Suppressor macrophage treated with lipopolysaccharide for 4 hours (primary cell): ENCODE measurements at places on chromosomes 3 and 15.

DNA sequence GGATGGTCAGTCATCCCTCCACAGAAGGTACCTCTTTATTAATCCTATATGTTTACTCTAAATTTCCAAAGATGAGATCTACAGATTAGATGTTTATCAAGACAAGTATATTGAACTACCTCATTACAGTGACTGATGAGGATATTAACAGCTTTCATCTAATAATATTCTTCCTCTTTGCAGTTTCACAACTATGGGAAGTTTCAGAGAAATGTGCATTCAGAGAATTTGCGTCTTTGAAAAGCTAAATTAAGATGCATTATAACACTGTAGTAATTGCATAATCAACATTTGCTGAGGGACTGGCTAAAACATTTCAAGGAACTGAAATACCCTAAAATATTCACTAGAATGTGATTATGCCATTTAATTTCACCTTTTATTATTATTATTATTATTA is 46.7 kb downstream of the MCF2L2 start:
- peak; percentile 87 for DNase-seq

DNA sequence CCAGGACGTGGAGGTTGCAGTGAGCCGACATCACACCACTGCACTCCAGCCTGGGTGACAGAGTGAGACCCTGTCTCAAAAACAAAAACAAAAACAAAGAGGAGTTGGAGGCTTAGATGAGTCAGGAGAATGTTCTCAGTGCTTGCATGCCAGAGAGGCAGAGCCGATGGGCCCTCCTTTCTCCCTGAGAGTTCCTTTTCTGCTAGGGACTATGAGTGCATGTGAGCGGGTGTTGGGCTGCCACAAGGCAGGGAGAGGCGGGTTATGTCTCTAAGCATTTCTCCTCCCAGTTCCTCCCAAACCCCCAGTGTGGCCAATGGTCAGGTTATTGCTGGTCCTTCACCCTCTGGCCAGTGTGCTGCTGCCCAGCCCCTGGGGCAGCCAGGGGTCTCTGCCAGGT is 45.1 kb downstream of the RTP1 start:
- DNase-seq = no peak

DNA sequence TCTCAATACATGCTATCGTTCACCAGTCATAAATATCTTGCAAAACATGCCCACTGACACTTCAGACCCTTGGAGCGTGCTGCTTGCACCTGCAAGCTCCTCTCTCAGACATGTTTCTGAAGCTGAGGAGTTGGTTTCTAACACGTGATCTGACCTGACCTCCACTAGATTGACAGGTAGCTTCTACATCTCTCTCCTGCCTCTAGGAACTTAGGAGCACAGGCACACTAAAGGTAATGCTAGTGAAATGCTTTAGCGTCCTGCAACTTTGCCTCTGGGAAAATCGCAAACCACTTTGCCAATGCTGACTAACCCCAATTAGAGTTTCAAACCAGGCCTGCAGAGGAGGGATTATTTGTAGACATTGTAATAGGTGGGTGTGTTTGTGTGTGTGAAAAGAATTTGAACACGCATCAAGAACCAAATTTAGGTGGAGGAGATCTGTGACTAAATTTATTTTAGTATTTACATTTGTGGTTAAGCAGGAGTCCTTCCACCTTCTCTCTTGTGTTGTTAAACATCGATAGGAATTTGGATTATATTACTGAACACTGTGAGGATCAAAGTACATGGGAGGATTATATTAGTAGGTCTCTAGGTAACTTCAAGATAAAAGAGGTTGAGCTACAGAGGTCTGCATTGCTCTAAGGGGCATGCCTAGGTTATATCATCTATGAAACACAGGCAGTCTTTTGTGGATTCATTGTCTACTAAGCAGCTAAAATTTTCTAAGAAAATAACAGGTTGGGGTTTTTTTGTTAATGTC is 86.7 kb upstream of the ZBED2 start:
- no peak for DNase-seq

DNA sequence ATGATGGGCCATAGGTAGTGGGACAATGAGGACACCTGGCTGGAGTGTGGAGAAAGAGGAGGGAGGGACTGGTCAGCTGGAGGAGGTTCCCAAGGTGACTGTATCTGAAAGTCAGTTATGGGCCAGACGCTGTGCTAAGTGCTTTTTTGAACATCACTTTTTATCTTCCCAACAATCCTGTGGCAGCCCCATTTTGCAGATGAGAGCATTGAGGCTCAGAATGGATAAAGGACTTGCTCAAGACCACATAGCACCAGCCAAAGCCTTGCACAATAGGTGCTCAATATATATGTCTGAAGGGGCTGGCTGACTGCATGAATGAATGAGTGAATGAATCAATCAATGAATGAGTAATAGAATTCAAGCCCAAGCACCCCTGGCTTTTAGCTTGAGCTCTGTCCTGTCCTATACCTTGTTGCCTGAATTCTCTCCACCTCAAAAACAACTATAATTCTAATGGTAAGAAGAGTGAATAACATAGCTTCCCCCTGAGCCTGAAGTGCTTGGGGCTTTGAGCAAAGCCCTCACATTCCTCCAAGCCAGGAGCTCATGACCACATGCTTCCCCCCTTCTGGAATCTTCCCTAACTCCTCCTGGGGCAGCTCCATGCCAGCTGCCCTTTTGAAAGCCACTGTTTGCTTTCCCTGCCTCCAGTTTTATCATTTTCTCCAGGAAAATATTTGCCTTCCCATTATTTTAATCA is 150.9 kb downstream of the RPLP1 start:
- no peak for DNase-seq

DNA sequence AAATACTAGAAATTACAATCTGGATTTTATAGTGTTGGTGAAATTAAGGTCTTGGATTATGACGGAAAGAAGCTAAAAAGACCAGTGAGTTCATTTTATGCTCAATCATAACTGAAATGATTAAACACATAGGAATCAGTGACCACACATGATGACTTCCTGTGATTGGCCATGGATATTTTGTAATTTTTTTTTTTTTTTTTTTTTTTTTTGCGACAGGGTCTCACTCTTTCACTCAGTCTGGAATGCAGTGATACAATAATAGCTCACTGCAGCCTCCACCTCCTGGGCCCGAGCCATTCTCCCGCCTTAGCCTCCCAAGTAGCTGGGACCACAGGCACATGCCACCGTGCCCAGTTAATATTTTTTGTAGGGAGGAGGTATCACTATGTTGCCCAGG is 47.4 kb downstream of the PAQR5 start:
- no peak for DNase-seq

- peak; percentile 24 for DNase-seq
Observed at GRCh38 chr15:76339305-76340197, 3.0 kb downstream of the ISL2 start.

DNA sequence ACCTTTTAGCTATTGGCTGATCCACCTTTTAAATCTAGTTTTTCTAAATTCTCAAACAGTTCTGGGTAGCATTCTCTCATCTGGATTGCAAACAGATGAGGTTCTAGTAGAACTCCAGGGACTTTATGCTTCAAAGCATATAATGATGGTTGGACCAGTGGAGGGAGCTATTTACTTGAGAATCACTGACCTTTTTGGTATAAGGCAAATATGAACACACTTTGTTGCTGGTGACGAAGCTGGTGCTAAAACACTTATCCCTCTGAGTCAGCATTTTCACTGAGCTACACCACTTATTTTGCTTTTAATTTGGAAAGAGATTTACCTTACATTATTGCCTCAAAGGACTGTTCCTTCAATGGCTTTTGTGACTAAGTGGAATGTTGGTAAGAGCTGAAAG is 58.6 kb upstream of the SLITRK3 start:
- no peak for DNase-seq

DNA sequence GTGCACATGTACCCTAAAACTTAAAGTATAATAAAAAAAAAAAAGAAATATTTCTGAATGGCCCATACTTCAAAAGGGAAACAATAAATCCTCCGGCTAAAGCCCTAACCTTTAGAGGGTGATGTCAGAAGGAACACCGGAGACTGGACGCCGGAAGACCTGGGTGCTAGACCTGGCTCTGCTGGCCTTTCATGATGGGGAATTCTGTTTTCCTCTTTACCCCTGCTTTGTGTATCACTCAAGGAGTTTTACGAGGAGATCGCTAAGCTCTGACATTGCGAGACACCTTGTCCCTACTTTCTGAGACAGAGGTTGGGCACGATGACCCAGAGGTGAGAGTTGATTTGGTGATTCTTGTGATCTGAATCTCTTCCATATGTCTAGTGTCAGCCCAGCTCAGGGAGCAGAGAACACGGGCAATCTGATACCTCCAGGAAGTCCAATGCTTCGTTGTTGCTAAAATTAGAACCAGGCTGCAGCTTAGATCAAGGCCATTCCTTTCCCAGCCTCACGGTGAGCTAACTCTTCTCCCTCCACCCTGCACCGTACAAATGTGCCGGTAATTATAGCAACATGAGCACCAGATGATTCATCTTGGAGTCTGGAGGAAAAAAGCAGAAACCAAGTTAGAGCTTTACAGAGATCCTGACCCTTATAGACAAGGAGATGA is 42.0 kb upstream of the CFAP161 start:
- peak; percentile 63 for DNase-seq

- DNase-seq = no peak
Observed at GRCh38 chr15:83012636-83013035, 1.2 kb upstream of the C15orf40 start.

DNA sequence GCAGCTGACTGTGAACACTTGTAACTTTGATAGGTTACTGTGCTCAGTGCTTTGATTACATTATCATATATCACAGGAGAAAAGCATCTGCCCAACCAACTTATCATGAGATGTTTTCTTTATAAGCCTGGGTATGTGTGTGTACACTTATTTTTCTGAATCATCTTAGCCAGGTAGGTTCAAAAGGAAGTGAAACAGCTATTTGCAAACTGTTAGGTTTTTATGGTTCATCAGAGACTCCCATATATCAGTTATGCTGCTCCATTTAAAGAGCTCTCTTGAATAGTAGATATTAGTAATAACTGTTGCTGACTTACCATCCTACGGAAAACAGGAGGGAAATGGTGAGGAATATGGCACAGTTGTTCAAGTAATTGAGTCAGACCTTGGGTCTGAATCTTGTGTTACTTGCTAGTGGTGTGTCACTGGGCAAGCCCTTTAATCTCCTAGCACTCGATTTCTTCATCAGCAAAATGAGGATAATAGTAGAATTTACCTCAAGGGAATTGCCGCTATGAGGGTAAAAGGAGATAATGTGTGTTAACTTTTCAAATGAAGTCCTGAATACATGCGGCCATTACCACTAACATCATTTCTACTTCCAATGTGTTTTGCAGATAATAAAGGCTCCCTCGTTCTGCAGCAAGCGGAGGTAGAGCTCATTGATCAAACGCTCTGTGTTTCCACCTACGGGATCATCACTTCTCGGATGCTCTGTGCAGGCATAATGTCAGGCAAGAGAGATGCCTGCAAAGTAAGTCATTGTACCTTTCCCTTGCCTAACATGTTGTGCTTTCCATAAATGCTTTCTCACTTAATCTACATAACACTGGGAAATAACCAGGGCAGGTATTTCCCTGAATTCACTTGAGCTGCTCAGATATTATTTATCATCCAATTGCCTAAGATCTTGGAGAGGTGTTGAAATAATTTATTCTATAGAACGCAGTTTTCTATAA is 7.8 kb upstream of the C3orf52 start:
- DNase-seq = no peak

DNA sequence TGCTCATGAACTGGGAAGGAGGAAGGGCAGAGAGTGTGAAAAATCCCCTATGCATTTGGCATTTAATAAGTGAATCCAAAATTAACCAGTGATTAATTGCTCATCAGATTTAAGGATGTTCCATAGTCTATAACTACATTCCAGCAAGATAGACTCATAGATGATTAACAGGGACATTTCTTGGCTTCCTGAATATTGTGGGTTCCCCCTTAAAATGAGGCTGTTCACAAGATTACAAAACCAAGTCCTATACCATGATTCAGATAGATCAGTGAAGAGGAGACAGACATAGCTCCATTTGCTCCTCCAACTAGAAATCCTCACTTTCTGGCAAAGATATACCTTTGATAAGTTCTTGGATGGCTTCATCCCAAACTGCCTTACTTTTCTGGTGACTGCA is 15.4 kb downstream of the RASGRP1 start:
- peak; percentile 25 for DNase-seq

DNA sequence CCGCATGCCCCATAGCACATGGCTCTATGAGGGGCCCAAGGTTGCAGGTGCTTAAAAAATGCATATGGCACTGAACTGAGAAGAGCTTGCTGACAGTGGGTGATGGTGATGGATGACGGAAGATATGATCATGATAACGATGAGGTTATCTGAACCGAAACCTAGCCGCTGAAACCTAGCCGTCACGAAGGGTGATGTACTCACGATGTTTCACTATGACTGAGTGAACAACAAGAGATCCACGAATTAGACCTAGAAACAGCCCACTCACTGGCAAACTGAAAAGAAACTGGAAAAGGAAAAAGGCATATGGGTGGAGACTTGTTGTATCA is 57.6 kb upstream of the BCL6 start:
- DNase-seq = no peak

GRCh38 chr3:127690823-127691452 is 18.2 kb downstream of the ABTB1 start:
- no peak for DNase-seq

- no peak for DNase-seq
Observed at GRCh38 chr3:140914384-140914945, 27.2 kb upstream of the SLC25A36 start.

DNA sequence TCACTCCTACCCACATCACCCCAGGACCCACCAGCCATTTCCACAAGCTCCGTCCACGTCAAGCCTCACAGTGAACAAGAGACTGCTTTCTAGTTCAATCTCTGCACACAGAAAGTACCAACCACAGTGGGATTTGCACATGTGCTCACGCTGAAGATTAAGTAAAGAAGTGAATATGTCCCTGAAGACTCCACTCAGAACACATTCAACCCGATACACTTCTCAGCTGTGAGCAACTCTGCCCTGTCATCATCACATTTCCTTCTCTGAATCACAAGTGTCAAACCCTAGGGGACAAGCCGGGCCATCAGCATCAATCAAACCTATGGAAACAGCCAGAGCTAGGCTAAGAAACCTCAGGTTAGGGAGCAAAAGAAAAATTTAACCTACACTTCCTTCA is 1.9 kb downstream of the STIMATE start:
- peak; percentile 57 for DNase-seq

DNA sequence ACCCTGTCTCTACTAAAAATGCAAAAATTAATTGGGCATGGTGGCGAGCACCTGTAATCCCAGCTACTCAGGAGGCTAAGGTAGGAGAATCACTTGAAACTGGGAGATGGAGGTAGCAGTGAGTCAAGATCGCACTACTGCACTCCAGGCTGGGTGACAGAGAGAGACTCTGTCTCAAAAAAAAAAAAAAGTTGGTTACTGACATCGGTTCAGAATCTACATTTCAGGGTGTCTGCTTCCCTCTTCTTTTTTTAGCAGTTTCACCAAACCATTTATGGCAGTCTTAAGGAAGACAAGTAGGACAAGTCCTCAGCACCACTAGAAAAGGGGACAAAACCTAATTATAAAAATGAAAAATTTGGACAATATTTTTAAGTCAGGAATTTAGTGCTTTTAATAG is 3.3 kb upstream of the USP4 start:
- DNase-seq = peak; percentile 41
